KBM-7 (cell line): ENCODE measurements at places on chromosomes 16 and 17.

DNA sequence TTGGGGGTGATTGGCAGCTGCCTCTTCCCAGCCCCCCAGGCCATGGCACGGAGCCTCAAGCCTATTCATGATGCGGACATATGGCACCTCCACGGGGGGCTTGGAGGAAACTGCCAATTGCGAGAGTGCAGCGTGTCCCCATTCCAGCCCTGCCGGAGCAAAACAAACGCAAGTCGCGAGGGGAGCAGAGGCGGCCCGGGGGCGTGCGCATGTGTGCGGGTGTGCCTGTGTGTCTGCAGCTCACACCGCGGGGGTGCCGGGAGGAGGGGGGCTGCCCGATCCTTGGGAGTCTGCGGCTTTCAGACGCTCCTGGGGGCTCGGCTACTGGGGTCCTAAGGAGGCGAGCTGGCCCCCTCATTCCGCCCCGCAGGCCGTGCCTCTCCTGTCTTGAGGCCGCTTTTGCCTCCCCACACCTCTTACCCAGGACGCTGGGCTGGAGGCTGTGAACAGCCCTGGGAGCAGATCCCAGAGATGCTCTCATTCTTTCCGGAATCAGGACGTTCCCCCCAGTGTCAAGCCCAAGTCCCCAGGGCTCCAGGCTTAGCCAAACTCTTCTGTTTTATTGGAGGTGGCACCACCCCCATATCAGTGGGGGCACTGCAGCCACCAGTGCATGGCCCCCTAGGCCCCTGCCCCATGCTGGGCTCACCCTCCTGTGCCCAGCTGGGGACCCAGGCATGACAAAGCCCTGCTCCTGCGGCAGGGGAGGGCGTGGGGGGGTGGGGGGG lies 29.1 kb downstream of the ENDOV start:
- no peak for DNase-seq

GRCh38 chr16:3696425-3697218 lies 20.7 kb downstream of the TRAP1 start:
- DNase-seq = no peak

DNA sequence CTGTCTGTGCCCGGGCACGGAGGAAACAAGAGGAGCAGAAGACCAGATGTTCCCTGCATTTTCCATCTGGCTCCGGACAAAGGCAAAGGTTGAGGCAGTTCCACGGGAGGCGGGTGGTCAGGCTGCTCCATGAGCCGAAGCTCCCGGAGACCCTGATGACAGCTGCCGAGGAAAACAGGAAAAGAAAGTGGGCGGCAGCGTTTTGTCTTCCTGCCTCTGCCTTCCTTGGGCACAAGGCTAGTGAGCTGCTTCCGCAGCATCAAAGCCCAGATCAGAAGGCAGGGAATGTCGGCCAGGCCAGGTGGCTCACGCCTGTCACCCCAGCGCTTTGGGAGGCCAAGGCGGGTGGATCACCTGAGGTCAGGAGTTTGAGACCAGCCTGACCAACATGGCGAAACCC lies 16.2 kb downstream of the SLC43A2 start:
- no peak for DNase-seq

DNA sequence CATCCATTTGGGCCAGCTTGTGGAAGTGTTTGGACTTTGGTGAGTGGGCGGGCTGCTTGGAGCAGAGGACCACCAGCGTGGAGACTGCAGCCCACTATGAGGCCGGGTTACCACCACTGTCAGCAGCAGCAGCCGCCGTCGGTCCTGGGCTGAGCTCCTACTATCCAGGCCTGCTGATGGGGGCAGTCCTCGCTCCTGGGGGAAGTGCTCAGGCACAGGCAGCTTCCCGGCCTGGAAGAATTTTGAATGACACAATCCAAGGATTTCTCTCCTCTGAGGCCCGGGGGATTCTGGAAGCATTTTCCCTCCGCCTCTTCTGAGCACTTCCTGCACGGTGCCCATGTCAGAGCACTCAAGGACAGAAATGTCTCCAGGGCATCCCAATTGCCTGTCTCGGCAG lies 5.3 kb upstream of the NOD2 start:
- no peak for DNase-seq

- DNase-seq = no peak
Observed at GRCh38 chr16:78425891-78426510, 326.5 kb downstream of the WWOX start.

GRCh38 chr16:53816211-53816836 lies 112.4 kb downstream of the FTO start:
- DNase-seq = no peak

DNA sequence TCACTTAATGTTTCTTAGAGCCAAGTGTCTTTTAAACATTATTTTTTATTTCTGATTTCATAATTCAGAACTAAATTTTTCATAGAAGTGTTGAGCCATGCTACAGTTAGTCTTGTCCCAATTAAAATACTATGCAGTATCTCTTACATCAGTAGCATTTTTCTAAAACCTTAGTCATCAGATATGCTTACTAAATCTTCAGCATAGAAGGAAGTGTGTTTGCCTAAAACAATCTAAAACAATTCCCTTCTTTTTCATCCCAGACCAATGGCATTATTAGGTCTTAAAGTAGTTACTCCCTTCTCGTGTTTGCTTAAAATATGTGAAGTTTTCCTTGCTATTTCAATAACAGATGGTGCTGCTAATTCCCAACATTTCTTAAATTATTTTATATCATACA lies 13.6 kb upstream of the BCAS3 start:
- no peak for DNase-seq

- no peak for DNase-seq
Observed at GRCh38 chr17:20944014-20944865, 98.6 kb downstream of the USP22 start.
